ENCODE measurements at places on chromosomes 5 and 9.

DNA sequence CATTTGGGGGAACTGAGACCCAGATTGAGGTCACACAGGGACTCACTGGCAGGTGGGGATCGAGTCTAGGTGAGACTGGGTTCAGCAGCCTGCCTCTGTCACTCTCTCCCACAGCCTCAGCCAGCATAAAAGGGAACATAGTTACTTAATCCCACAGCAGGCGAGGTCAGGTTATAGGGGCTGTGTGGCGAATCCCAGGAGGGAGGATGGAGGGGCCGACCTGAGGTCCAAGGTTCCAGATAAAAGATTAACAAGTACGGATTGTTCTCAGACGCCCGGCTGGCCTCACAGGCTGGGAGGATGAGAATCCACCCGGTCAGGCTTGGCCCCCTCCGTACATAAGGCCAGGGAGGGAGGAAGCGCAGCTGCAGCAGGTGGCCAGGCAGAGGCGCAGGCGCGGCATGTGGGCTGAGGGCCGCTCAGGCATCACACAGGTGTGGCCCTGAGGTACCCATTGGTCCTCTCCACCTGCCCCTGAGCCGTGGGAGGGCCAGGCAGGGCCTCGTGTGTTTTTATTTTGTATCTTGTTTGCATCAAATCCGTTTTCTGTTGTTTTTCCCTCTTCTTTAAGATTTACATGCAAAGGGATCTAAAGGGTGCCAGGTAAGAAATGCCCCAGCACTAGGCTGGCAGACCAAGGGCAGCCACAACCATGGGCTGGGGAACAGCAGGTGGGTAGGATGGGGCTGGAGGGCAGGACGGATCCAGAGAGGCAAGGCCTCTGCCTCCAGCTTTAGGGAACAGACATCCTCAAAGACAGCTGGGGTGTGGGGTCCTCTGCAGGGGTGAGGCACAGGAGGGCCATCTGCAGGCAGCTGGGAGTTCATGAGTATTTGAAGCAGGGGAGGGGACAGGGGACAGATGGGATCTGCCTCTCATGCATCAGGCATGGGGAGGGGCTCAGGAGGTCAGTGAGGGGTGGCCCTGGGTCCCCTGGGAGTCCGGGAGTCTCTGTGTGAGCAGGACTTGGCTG is 3.6 kb downstream of the SUSD3 start:
- DNase-seq, result no peak

GRCh38 chr5:50663636-50664035 is 2.8 kb upstream of the PARP8 start:
- DNase-seq, result no peak

DNA sequence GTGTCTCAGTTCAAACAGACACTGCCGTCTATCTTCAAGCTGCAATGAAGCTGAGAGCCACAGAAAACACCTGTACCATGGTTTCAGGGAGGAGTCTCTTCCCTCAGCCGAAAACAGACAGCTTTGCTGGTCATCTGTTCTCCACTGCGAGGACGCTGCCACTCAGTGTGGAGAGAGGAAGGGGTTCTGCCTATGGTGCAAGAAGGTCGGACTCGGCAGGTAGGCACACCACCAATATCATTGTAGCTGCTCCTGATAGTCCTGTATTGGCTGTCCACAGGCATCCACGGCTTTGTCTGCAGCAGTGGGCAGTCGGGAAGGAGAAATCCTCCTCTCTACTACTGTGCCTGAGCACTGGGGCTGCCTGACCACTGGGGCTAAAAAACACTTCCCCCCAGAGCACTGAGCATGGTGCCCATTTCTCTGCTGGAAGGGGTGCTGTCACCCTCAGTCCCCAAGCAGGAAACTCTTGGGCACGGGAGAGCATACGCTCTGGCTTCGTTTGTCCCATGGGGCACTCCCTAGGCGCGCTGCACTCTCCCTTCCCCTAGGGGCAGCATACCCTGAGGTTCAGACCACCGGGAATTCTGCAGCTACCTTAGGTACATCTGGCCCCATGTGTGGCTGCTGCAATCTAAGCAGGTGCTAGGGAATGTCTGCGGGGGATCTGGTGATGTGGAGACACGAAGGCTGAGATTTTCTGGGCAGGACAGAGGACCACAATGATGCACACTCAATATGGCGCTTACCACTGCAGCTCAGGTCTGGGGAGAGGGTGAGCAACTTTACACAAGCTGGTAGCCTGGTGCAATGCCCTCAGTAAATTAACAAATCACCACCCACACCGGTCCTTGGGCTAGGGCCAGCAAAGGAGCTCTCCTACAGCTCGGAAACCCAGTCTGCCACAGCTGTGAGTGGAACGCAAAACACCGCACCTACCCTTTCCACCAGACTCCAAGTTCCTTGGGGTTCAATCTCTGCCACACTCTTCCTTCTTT is 880.9 kb upstream of the SEMA6A start:
- no peak for DNase-seq

GRCh38 chr5:55763746-55764420 is 26.0 kb downstream of the DDX4 start:
- DNase-seq, result no peak

DNA sequence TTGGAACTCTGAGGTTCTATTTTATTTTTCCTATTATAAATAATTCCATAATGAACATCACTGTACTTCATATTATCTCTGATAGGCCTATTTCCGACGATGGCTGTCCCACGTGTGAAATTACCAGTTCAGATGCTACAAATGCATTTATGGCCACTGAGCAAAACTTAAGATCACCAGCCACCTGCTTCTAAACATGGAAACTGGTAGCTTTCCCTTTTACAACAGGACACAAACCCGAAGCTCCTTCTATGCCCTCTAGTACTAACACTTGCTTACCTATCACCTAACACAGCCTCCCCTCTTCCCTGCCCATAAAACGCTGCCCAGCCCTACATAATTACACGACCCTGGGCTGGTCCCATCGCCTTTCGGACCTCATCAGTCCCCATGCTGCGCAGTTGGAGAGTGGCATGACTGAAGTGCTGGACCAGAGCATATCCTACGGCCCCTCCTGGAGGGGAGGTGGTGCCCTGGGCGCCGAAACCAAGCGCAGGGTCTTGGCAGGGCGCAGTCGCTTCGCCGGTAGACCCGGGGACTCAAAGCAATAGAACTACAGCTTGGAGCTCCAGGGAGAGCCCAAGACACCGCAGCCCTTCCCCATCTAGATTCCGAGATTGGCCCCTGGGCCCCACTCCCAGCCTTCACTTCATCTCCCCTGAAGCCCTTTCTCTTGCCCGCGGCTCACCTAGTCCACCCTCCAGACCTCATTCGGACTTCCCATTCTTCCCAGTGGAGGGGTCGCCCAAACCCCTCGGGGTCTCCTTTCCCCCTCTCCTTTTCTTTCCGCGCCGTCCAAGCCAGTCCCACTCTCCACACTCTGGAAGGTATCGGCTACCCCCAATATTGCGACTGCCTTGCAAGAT is 1.0 kb upstream of the SAP30L start:
- peak; percentile 3 for DNase-seq

- DNase-seq, result no peak
Observed at GRCh38 chr5:115267617-115268016, 4.9 kb upstream of the PGGT1B start.

DNA sequence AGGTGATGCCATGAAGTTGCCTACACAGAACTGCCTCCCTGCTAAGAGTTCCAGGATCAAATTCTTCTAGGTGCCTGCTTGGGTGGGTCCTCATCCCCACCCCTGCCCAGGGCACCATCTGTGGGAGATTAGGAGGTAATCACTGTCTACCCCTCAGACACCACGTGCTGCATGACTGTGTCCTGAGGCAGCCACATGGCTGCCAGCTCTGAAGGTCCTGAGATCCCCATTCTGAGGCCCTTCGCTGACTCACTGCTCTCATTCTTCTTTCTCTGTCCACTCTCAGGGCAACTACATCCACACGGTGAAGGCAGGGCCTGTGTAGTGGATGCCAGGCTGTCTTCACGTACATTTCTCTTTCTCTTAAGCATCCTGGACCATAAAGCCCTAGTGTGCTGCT is 222.9 kb upstream of the ANKRD55 start:
- DNase-seq, result no peak

DNA sequence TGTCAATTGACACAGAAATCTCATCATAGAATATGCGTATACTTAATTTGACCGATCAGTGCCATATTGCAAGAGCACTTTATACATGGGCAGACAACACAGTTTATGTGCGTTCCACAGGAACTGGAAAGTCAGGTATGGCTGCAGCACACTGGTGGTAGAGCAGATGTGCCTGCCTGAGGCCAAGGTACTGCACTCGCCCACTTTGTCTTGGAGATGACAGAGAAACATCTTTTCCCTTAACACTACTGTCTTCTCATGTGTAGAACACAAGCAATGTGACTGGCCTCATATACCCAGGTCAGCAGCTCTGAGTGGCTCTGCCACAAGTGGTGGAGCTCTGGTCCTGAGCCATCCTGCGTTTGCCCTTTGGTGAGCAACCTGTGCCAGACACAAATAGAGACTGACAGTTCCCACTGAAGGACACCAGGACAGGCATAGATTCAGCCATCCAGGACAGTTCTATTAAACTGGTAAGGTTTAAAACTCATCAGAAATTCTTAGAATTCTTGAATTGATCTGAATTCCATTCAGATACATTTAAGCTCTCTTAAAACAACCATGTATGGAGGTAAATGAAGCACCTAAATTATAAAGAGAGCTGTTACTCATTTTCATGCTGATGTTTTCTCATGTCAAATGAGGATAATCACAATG is 21.0 kb upstream of the PPP2CA start:
- DNase-seq, result no peak

DNA sequence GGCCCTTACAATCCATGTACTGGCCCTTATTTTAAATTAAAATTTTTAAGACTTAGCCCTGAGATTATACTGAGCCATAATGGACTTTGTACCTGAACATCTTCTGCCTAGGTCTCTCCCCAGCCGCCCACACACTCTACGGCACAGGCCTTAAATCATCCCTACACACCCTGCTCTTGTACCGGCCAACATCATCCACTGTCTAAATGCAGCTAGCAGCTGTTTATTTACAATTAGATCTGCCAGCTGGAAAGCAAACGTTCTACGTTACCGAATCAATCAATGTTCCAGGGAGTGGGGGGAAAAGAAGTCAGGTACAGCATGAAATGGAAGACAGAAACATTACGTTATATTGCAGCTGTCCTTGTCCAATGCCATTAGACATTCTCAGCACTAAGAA is 88.4 kb upstream of the GRAMD2B start:
- DNase-seq, result no peak

GRCh38 chr9:86546712-86547111 is 192.5 kb upstream of the TUT7 start:
- DNase-seq, result no peak

DNA sequence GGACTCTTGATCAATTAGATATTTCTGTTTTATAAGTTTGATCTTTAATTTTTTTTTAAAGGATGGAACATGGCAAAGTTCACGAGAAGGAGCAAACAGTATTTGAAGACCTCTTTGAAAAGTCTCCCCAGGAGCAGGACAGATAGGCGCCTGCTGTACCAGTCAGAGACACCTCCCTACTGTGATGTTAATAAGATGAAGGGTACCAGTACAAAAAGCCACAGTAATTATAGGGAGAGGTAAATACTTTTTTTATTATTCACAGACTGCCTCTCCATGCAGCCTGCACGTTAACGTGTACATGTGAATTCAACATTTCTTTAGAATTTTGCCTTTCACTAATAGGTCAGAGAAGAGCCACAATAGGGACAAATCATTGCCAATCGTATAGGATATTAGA is 146.5 kb upstream of the CDH6 start:
- no peak for DNase-seq

DNA sequence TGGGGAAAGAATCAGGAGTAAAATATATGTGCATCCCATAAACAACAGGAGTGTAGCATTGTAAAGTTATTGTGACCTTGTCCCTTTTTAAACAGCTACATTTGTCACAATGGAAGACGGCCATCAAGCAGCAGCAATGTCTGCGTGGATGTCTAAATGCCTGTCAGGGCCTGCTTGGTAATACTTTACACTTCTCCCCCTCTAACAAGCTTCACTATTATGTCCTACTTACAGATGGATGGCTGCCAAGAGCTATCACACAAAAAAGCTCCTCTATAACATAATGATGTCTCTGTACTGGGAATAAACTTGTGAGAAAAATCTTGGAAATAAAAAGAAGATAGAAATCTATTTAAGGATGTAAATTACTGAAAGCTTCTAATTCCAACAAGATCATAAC is 213.0 kb downstream of the FBXL17 start:
- DNase-seq, result no peak

DNA sequence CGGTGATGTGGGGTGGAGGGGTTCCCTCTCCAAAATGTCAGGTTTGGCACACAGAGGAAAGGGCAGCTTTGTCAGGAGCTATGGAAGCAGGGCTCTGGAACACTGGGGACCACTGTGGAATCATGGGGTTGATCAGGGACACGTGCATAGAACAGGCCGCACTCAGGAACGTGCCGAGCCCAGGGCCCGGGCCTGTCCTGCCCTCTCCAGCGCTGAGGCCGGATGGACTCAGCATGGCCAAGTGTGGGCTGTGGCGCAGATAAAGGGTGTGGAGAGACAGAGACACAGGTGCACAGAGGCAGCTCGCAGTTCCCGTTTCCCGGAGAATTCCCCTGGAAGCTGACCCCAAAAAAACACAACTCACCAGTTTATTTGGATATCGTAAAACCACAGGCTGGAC is 37.8 kb upstream of the SLC6A3 start:
- DNase-seq, result no peak

- DNase-seq, result no peak
Observed at GRCh38 chr5:116486588-116486987, 88.0 kb downstream of the SEMA6A start.

DNA sequence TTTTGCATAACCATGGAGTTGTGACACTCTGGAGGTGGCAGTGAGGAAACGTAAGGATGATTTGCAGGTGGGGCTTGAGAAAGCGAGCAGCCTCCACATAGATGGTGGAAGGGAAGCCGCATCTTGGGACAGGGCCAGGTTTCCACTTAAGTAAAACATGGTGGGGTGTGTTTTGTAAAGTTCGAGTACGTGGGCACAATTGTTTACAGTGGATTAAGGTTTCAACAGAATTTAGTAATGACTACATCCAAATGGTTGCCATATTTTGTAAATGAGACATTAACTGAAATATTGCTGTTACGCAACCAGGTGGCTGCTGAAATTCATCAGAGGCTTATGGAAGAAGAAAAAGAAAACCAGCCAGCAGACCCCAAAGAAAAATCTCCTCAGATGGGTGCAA is 85.4 kb upstream of the IL7R start:
- DNase-seq, result no peak

GRCh38 chr5:59645380-59645779 is 248.1 kb downstream of the PDE4D start:
- no peak for DNase-seq

DNA sequence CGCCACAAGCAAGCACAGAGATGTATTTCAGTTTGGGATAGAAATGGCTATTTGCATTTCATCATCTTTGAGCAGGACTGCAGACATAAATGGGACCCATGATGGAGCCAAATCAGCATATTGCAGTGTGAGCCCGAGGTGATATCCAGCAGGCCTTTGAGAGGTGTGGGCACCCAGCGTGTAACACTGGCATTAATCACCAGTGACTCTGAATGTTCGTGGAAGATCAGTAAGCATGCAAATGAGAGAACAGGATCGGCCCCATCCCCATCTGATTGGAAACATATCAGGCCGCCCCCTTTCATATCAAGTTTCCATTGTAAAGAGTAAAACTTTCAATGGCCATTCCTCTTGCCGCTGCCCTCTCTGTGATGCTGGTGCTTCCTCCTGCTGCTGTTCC is 84.0 kb downstream of the GTF3C4 start:
- DNase-seq, result no peak

- no peak for DNase-seq
Observed at GRCh38 chr9:96108691-96109380, 193.1 kb downstream of the HSD17B3 start.

- DNase-seq, result no peak
Observed at GRCh38 chr5:170330568-170331054, 33.0 kb upstream of the LCP2 start.

Measured in activated CD8-positive, alpha-beta memory T cell treated with anti-CD3 and anti-CD28 coated beads for 1 hour (primary cell).